Neural crest cell (in vitro differentiated cells): ENCODE measurements at places on chromosomes 7 and 10.

- no peak for DNase-seq
Measured at GRCh38 chr7:82067628-82068264, 297.9 kb upstream of the HGF start.

DNA sequence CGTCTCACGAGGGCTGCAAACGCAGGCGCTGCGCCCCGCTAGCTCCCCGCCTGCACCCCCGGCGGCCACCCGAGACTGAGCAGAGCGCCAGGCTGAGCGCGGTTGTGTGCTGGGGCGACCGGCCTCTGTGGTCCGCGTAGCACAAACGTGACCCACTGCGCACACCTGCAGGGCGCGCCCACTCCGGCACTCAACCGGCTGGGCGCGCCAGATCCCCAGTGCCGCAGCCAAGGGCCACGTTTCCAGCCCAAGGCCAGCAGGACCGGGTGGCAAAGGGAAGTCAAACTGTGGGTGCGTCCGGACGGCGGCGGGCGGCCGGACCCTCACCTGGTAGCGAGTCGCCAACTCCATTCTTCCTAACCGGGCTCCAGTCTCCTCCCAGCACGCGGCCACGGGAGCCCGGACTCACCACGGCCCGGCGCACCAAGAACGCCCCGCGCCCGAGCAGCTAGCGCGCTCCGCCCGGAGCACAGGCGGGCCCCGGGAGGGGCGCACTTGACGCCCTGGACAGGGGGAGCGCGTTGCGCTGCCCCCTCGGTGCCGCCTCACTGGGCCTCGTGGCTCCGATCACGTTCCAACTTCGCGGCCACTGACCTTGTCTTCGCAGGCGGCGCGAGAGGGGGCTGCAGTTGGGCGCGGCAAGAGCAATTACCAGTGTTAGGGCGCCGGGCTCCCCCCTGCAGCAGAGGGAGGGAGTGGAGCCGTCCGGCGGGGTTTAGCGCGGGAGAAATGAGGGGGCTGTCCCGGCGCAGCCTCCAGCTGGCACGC is at the start of gene CDCA7L:
Gene CDCA7L, minus strand, starts transcription at position 446 of the 768 bp plus-strand sequence. Its CDS starts 95 bp downstream, at position 351.
- DNase-seq = peak; percentile 65

- no peak for DNase-seq
Measured at GRCh38 chr10:115879372-115880089, 393.5 kb downstream of the GFRA1 start.

- no peak for DNase-seq
Measured at GRCh38 chr7:151342102-151342646, 562 bp downstream of the NUB1 start.

DNA sequence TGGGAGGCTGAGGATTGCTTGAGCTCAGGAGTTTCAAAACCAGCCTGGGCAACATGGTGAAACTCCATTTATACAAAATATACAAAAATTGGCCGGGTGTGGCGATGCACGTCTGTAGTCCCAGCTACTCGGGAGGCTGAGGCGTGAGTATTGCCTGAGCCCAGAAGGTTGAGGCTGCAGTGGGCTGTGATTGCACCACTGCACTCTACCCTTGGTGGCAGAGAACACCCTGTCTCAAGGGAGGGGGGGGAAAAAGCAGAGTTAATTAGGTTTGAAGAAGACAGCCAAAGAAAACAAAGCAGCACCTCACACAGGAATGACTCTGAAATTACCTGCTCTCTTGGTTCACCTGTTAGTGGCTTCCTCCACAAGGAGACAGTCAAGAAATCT is 110.0 kb downstream of the EEPD1 start:
- DNase-seq = no peak

DNA sequence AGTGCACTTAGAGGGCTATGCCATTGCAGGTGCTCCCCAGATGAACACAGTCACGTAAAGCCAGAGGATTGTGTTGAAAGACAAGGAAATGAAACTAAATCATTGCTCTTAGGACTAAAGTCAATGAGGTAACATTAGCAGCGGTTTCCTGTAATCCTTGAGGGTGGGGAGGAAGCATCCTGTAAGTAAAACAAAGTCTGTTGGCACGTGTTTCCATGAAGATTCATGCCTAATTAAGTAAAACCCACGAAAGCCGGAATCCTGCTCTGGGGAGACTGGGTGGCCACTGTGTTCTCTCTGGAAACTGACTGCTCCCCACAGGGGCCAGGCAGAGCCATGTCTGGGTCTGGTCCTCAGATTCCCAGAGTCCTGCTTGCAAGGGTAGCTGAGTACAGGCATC is 18.3 kb downstream of the STEAP1B start:
- DNase-seq = no peak

DNA sequence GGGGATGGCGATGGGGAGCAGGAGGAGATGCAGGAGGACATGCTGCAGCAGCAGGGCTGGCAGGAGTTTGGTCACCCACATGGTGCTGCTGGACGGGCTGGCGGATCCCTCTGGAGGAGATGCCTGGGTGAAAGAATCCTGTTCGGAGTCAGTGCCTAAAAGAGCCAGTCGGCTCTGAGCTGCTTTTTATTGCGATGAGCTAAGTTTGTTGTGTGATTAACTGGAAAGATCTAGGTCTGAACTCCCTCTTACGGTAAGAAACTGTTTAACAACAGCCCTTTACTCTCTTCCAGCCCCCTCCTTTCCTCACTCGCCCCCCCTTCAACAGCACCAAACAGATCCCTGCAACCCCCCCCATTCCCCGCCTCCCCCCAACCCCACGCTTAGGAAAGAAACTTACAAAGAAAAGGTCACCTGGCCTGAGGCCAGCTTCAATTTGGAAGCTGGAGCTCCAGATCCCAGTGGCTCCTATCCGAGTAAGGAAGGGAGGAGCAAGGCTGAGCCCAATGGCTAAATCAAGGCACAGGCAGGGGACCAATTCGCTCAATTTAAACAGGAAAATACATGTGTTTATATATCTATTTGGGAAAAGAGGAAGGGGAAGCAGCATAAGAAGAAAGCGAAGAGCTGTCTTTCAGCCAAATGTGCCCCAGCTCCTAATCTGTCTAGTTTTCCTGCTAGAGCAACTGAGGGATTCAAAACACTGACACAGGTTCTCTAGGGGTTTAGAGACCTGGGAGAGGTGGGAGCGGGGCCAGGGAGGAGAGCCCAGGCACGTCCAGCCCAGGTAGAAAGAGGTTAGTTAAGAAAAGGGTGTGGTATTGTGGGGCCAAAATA is at the start of gene HGF:
Gene HGF, minus strand, starts transcription at position 157 of the 837 bp plus-strand sequence. Its CDS starts 76 bp downstream, at position 81.
- no peak for DNase-seq
